ENCODE measurements at places on chromosomes 16 and 17.
A peak's percentile ranks its signal among the peaks of the same experiment; 100 is the strongest.

- no peak for DNase-seq
- H3K4me3 ChIP-seq: no peak overlapping the region
- H3K27me3 ChIP-seq: no peaks in the 10 kb centered on the region
- H3K4me1 ChIP-seq: no peaks in the 10 kb centered on the region
- no peaks in the 10 kb centered on the region for H3K36me3 ChIP-seq
Observed at GRCh38 chr16:81201267-81201666, 37.2 kb upstream of the BCO1 start.

GRCh38 chr17:40615068-40615840, 32.4 kb downstream of the SMARCE1 start:
- H3K4me1 ChIP-seq: no peaks in the 10 kb centered on the region
- no peak for DNase-seq
- no peak overlapping the region for H3K27ac ChIP-seq
- H3K27me3 ChIP-seq: no peaks in the 10 kb centered on the region
- no peak overlapping the region for H3K4me3 ChIP-seq

DNA sequence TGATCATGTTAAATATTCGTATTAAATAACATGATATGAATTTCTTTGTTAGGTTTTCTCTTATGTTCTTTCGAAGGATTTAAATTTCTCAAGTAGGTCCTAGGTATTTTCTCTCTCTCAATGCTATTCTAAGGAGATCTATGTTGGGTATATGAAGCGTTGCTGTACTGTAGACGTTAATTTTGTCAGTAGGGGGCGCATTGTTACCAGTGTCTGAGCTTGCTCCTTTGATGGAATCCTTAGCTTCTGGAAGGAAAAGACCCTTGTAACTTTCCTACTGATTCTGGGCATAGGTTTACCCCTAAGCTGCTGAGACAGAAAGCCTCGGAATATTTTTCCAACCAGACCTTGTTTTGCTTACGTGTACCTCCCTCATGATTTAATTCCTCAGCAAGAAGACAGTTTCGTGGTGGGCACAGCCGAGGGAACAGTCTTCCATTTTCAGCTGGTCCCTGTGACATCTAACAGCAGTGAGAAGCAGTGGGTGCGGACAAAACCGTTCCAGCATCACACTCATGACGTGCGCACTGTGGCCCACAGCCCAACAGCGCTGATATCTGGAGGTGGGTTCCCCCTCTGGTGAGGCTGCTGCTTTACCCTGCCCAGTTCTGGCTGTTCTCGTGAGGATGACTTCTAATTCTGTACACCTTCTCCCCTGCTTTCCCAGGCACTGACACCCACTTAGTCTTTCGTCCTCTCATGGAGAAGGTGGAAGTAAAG, 17.9 kb downstream of the UTP4 start:
- H3K27ac ChIP-seq: no peak overlapping the region
- H3K4me1 ChIP-seq: no peaks in the 10 kb centered on the region
- peak; percentile 73 for DNase-seq
- H3K36me3 ChIP-seq: peaks cover 55% of the 10 kb centered on the region
- H3K27me3 ChIP-seq: no peaks in the 10 kb centered on the region
- H3K4me3 ChIP-seq: no peak overlapping the region

GRCh38 chr17:17675925-17676534, 5.2 kb upstream of the RAI1 start:
- peaks cover 4% of the 10 kb centered on the region for H3K27me3 ChIP-seq
- H3K36me3 ChIP-seq: no peaks in the 10 kb centered on the region
- H3K4me3 ChIP-seq: no peak overlapping the region

DNA sequence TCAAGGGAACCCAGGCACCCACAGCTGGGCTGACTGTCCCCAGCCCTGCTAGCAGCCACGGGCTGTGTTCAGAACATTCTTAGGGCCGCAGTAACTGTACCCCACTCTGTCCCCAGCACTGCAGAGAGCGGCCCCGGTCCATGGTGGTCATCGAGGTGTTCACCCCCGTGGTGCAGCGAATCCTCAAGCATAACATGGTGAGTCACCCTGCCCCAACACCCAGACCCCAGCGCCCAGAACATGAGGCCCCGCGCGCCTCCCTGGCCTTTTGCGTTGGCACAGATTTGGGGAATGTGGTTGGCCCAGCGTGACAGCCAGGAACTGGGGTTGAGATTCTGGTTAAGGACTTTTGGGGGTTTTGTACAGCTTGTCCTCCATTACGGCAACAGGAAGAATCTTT, 114.9 kb upstream of the PLCG2 start:
- peaks cover 55% of the 10 kb centered on the region for H3K36me3 ChIP-seq
- no peak overlapping the region for H3K4me3 ChIP-seq
- H3K27me3 ChIP-seq: no peaks in the 10 kb centered on the region
- peaks cover 28% of the 10 kb centered on the region for H3K4me1 ChIP-seq

DNA sequence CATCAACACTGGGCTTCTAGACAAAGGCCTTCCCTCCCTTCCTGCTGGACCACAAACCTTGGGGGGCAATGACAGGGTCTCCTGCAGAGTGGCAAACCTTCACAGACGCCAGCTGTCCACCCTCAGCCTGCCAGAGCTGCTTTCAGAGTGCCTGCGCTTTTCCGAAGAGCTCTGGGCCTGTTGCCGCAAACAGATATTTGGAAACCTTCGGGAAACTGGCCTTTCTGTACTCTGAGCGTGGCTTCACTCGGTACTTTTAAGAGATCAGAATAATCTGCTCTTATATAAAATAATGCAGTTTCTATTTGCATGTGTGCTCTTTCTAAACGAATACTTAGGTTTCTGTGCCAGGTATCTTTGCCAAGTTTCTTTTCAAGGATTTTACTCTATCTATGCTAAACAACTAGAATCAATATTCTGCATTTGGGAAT, 152.1 kb upstream of the CHMP6 start:
- H3K27me3 ChIP-seq: no peaks in the 10 kb centered on the region
- peaks cover 44% of the 10 kb centered on the region for H3K36me3 ChIP-seq
- H3K27ac ChIP-seq: peak overlapping the region; percentile 47

DNA sequence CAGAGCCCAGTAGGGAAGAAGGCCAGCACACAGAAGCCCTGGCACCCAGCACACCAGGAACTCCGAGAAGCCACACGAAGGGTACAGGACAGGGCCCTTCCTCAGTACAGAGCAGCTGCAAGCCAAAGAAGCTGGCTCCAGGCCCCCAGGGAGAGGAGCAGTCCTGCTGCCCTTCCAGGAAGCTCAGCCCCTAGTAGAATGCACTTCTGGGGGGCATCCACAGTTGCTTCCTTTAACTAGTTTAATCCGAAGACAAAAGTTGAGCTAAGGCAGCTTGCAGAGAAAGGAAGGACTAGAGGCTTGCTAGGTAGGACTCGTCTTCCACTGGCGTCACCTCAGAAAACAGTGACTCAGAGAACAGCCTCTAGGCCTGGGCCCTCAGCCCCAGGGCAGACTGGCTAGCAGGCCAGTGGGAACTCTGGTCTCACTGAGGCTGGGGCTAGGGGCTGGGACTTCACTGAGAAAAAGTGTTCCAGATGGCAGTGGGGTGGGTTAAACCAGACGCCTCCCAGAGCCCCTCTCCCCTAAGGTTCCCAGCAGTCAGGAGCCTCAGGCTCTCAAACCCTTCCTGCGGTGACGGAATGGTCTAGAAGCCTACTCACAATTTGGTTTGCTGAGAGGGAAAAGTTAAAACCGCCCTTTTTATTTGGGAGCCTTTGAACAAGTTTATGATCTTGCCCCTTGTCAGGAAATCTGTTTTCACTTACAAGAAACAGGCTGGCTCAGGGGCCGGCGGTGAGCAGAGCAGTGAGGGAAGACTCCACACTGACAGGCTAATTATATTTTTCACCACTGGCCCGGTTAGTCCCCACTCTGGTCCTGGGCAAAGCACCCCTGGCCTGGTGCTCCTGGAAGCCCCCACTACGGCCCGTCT, 41.4 kb downstream of the ACTG1 start:
- H3K27ac ChIP-seq: no peak overlapping the region
- DNase-seq: no peak
- H3K4me1 ChIP-seq: peaks cover 60% of the 10 kb centered on the region
- H3K27me3 ChIP-seq: no peaks in the 10 kb centered on the region
- peaks cover 37% of the 10 kb centered on the region for H3K36me3 ChIP-seq

DNA sequence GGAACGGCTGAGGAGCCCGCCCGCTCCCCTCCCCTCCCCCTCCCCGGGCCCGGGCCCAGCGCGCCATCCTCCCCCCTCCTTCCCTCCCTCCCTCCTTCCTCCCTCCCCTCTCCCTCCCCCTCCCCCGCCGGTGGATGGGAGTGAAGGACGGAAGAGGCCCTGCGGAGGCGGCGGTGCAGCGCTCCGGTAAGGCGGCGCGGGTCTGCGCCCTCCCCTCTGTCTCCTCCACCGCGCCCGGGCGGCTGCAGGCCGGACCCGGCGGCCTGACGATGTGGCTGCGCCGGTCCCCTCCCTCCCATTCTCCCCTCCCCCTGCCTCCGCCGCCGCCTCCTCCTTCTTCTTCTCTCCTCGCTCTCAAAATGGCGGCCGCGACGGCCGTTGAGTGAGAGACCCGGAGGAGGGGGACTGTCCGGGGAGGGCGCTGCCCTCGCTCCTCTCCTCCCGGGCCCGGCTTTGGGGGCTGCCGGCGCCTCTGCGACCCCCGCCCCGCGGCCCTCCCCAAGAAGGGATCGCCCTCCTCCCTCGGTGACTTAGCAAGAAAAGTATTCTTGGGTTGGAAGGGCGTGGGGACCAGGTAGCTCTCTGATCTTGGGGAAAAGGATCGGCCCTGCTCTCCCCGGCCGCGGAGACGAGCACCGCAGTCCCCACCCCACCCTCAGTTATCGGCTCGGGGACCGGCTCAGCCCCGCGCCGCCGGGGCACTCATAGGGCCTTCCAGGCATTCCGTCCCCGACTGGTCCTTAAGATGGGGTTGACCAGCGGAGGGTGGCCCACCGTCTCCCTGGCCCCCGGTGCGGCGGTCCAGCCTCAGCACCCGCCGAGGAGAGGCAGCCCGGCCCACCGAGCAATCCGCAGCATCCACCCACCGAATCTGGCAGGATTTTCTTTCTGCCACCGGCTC, 617 bp downstream of the PAFAH1B1 start:
- peaks cover 2% of the 10 kb centered on the region for H3K36me3 ChIP-seq
- H3K27ac ChIP-seq: peak overlapping the region; percentile 96
- peaks cover 14% of the 10 kb centered on the region for H3K4me1 ChIP-seq
- peak; percentile 95 for DNase-seq
- H3K4me3 ChIP-seq: peak overlapping the region; percentile 86
- H3K27me3 ChIP-seq: no peaks in the 10 kb centered on the region

- H3K4me3 ChIP-seq: no peak overlapping the region
- peaks cover 45% of the 10 kb centered on the region for H3K4me1 ChIP-seq
- no peaks in the 10 kb centered on the region for H3K36me3 ChIP-seq
- DNase-seq: no peak
- H3K27me3 ChIP-seq: no peaks in the 10 kb centered on the region
Observed at GRCh38 chr16:81558077-81558443, 113.5 kb downstream of the CMIP start.

GRCh38 chr16:55052741-55053415, 122.2 kb downstream of the IRX5 start:
- H3K27me3 ChIP-seq: peaks cover 15% of the 10 kb centered on the region
- H3K36me3 ChIP-seq: no peaks in the 10 kb centered on the region
- DNase-seq: no peak
- H3K4me3 ChIP-seq: no peak overlapping the region

DNA sequence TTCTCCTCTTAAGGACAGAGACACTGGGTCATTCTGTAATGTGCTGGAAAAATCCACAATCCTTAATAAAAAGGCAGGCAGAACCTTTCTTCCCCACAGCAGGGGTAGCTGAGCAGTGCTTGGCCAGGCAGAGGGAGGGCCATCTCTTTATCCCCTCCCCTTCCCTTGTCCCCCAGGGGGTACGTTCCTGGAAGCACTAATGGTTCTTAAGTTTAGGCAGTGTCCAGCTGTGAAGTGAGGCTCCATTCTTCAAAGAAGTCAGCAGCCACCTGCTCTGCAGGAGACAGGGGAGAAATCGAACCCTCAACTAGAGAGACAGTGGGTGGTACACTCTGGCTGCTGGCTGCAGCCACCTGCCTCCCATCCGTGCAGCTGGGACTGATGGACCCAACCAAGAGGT, 533.9 kb upstream of the CDH11 start:
- no peak overlapping the region for H3K27ac ChIP-seq
- no peaks in the 10 kb centered on the region for H3K36me3 ChIP-seq
- DNase-seq: no peak
- H3K4me1 ChIP-seq: peaks cover 31% of the 10 kb centered on the region
- no peaks in the 10 kb centered on the region for H3K27me3 ChIP-seq
- no peak overlapping the region for H3K4me3 ChIP-seq

DNA sequence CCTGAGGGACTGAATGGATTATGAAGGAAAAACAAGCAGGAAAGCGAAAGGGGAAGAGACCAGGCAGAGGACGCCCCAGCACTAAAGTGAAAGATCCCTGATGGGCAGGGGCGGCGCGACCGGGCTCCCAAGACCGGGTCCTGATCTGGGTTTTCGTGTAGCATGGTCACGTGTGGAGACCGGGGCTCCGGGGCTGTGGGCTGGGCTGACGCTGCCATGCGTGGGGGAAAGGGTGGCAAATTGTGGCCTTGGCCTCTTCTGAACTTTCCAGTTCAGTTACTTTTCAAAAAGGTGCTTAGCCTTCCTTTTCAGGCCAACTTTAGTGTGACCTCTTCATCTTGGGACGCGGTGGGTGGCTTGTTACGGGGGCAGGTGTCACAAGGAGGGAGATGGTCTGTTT, 57.5 kb downstream of the METRNL start:
- no peak overlapping the region for H3K27ac ChIP-seq
- H3K4me1 ChIP-seq: no peaks in the 10 kb centered on the region
- H3K27me3 ChIP-seq: no peaks in the 10 kb centered on the region
- H3K4me3 ChIP-seq: no peak overlapping the region
- no peak for DNase-seq

DNA sequence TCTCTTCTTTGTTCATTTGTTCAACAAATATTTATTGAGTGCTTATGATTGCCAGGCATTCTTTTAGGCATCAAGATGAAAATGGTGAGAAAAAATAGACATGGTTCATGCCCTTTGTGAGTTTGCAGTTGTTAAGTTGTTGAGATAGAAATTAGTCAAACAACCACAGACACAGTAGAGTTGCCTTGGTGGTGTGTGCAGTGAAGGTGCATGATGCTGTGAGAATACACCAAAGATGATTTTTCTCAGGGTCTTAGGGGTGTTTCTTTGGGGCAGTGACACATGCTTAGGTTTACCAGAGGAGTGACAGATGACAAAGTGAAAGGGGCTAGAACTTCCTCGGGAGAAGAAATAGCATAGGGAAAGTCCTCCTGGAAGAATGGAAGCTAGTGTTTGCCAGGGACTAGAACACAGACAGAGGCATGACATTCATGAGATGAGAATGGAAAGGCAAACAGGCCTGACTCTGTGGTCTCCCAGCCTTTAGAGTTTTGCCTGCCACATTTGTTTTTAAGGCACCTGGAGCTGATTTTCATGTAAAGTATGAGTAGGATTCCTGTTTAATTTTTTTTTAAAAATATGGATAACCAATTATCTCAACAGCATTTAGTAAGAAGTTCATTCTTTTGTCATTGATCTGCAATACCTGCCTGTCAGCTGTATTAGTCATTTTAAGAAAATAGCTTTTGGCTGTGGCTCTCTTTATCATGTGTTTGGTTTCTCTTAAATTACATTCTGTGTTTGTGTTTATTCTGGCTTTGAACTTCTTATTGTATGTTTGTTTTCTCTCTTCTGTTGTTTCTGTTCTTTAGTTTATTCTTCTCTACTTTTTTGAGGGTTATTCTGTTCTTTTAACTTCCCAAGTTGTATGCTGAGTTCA, 36.6 kb downstream of the CYLD start:
- H3K4me1 ChIP-seq: no peaks in the 10 kb centered on the region
- peaks cover 12% of the 10 kb centered on the region for H3K36me3 ChIP-seq
- no peak overlapping the region for H3K27ac ChIP-seq
- no peak overlapping the region for H3K4me3 ChIP-seq
- H3K27me3 ChIP-seq: no peaks in the 10 kb centered on the region

Data from spinal cord (tissue), 10 donors.